ENCODE measurements at places on chromosomes 6 and 20.

DNA sequence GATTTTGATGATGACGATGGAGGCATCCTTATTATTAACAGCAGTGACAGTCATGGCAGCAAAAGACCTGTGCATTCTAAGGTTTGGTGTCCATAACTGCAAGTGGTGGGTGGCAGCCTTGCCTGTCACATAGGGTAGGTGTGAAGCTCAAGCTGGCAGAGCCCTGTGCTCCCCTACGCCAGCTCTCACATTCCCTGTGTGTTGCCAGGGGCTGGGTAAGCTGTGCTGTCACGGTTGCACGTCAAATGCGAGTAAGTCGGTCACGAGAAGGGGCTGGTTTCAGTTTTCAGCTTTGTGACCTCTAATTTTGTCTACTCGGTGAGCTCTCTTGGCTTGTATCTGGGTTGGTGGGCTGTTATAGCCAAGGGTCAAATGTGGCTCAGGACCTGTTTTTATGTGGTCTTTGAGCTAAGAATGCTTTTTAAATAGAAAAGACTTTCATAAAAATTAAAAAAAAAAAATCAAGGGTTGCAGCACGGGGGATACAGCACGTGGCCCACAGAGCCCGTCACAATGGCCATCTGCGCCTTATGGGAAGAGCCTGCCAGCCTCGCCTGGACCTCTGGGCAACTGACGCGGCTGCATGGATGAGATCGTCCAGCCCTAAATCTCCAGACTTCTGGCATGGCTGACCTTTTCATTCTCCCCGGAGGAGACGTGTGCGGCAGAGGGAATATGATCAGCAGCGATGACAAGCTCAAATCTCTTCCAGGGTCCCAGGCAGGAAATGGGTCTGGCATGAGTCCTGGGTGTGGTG lies 148.5 kb downstream of the PHACTR3 start:
- no peak for DNase-seq

- DNase-seq, result no peak
Measured at GRCh38 chr20:60053125-60053817, 95.0 kb downstream of the CDH26 start.

DNA sequence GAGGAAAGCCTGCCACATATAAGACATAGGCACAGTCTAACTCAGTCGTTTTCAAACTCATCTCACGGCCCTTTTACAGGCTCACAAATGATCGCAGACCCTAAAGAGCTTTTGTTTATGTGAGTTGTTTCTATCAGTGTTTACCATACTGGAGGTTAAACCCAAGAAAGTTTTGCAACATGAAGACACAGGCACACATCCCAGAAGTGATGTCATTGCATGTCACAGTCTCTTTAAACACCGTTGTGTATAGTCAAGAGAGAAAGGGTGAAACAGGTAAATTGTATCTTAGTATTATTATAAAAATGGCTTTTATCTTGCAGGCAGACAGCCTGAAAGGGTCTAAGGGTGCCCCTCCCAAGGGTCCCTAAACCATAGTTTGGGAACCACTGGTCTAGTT lies 96.7 kb downstream of the BACH2 start:
- DNase-seq, result no peak

DNA sequence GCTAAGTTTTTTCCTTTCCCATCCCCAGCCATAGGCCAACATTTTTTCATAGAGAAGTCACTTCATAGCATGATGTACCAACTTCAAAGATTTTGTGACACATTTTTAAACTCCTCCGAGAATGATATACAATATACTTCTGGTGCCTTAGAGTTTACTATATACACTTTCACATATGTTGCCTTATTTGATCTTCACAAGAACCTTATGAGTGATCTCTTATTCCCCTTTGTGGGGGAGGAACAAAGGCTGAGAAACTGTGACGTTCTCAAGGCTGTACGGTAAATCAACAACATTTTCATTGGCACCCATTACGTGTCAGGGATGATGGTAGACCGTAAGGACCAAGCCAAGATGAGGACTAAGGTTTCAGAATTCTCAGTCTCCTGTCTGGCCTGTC lies 130.0 kb downstream of the RFPL4B start:
- DNase-seq, result no peak

GRCh38 chr6:167840526-167841179 lies 13.9 kb downstream of the AFDN start:
- DNase-seq, result no peak

GRCh38 chr6:83221889-83222479 lies 28.8 kb downstream of the RWDD2A start:
- DNase-seq, result no peak

DNA sequence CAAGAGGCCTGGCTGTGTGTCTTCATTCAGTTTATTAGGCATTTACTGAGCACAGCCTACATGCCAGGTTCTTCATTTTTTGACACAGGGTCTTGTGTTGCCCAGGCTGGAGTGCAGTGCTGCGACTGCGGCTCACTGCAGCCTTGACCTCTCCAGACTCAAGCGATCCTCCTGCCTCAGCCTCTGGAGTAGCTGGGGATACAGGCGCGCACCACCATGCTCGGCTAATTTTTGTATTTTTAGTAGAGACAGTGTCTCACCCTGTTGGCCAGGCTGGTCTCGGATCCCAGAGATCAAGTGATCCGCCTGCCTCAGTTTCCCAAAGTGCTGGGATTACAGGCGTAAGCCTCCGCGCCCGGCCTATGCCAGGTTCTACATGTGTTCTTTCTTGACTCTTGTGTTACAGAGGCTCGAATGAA lies 601 bp upstream of the ATRN start:
- no peak for DNase-seq

DNA sequence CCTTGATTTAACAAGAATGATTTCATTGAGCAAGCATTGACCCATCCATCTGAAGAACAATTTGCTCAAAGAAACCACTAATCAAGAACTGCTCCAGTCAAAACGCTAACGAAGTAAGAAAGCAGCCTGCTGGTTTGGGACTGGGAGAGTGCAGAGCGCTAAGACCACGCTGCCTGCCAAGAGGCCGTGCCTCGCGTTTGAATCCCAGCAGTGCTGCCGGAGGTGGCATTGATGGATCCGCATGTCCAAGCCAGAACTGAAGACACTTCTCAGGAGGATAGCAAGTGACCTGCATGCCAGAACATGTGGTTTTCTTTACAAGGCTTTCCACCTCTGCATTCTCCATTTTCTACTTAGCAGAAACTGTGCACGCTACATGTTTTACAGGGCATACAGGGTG lies 105.2 kb upstream of the FOXC1 start:
- no peak for DNase-seq

DNA sequence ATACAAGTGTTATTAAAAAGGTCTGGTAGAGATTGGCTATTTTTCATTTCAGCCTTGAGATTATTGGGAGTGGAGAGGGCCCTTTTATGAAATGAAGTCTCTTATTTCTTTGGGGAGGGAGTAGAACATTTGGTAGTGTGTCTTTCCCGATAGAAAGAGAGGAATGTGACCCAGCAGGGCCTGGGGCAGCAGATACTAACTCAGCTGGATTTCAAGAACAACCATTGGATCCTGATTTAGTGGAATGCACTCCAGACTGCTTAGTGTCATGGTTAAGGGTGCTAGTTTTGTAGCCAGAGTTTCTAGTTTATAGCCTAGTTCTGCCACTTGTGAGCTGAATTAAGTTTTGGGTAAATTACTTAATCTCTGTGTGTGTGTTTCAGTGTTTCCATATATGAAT lies 18.4 kb upstream of the FLRT3 start:
- DNase-seq, result no peak

GRCh38 chr6:80639181-80639629 lies 532.7 kb downstream of the BCKDHB start:
- no peak for DNase-seq

DNA sequence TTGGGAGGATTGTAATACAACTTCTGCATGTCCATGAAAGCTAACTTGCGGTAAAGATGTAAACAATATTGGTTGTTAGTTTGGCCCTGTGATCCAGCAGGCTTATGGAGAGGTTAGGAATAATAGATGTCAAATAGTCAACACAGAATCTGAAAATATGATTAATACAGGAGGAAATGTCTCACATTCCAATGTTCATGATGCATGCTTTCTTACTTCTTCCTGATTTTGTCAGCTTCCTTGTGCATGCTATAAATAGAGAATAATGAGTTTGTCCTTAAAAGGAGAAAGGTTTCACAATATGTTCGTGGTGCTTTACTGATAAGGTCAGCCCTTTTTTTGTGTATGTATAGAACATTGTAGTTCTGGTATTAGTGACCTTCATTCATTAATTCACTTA lies 136.7 kb downstream of the MMUT start:
- DNase-seq, result no peak

Data from stimulated activated CD4-positive, alpha-beta T cell treated with anti-CD3 and anti-CD28 coated beads, Interleukin-2, amount 100 ng/mL, for 24 hours (primary cell).